ENCODE measurements at places on chromosomes 1 and 21.

GRCh38 chr1:41319807-41320711 lies 41.2 kb upstream of the FOXO6 start:
- peak; percentile 94 for DNase-seq

DNA sequence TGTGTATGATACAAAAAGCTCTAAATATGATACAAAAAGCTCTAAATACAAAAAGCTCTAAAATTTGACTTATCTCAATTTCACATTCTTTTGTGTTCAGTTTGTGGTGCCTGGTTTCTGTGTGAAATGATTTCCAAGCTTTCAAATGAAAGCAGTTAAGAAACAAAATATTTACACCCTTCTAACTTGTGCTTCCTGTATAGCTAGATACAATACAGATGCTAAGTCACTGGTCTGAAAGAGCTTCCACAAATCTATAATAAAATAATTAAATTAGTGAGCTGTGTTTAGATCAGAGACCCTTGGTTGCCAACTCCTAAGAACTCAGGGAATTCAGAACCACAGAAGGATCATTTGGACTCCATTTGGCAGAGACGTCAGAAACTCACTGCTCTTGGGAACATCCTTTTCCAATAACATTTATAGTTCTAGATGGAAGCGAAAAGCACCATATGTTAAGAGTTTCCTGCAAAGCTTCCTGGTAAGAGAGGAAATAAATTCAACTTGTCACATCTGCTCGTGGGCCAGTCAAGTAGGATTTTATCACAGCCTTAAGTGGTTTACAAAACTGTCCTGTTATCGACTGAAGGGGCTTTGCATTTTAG lies 1079.1 kb downstream of the ADGRL2 start:
- DNase-seq, result peak; percentile 72

GRCh38 chr1:198520524-198521254 lies 19.8 kb downstream of the ATP6V1G3 start:
- DNase-seq, result no peak

DNA sequence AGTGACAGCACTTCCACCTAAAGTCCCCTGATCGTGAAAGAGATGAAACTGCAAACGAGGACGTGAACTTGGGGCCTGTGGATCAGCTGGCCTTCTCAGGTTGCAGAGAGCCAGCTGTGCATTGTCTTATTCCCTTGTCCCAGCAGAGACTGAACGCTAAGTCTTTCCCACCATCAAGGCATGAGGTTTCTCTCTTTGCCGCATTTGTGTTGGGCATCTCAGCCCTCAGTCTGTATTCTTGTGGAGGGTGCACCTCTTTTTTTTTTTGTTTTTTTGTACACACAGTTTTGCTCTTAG lies 71.4 kb downstream of the KIF26B start:
- DNase-seq, result peak; percentile 52

- no peak for DNase-seq
Observed at GRCh38 chr1:164801246-164801731, 242.3 kb downstream of the PBX1 start.

- no peak for DNase-seq
Observed at GRCh38 chr1:178122283-178122682, 28.4 kb downstream of the RASAL2 start.

GRCh38 chr1:70477090-70477489 lies 66.0 kb downstream of the CTH start:
- no peak for DNase-seq

GRCh38 chr1:84152649-84153056 lies 8.6 kb downstream of the PRKACB start:
- no peak for DNase-seq

- no peak for DNase-seq
Observed at GRCh38 chr1:10529091-10529490, 54.3 kb downstream of the PEX14 start.
